ENCODE measurements at places on chromosomes 5 and 9. TPM values are rescaled to one million over a fixed set of nuclear protein-coding genes. Genes with fewer than 3 reads are reported as not detected.

DNA sequence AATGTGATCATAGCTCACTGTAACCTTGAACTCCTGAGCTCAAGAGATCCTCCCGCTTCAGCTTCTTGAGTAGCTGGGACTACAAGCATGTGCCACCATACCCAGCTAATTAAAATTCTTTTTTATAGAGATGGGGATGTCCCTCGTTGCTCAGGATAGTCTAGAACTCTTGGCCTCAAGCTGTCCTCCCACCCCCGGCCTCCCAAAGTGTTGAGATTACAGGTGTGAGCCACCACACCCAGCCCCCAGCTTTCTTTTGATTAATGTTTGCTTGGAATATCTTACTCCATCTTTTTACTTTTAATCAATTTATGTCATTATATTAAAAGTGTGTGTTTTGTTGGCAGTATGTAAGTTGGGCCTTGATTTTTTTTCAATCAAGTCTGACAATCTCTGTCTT, 59.4 kb upstream of the EXOC3 start:
- no peak for DNase-seq

DNA sequence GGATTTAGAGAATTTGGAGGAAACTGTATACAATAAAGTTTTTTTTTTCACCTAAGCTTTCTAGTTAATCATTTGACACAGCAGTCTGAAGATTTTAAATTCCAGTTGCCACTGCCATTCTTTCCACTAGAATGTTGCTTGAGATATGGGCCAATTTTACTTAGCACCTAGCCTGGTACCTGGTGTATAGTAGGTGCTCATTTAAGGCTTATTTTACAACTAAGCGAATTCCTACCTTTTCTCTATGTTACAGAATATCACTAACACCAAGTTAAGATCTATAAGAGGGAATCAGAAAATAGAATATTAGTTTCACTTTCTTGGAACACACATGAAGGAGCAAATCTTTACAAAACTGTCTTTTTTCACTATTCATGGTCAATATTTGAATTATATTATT, 3.2 kb upstream of the DDX4 start:
- DNase-seq = no peak

DNA sequence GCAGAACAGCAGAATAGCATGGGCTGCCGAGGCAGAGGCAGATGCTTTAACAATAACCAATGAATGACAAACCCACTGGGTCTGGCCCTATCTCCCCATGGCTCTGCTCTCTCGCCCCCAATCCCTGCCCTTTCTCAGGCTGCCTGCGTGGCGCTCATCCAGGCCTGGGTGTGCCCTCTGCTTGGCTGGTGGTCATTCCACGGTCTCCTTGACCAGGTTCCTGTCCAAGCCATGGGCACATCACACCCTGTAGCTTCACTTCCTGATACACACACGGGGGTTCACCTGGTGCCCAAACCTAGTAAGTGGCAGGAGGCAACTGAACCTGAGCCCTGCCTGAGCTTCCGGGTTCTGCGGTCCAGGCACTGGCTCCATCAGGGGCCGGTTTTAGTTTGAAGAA, 87.6 kb downstream of the DAP start:
- no peak for DNase-seq

DNA sequence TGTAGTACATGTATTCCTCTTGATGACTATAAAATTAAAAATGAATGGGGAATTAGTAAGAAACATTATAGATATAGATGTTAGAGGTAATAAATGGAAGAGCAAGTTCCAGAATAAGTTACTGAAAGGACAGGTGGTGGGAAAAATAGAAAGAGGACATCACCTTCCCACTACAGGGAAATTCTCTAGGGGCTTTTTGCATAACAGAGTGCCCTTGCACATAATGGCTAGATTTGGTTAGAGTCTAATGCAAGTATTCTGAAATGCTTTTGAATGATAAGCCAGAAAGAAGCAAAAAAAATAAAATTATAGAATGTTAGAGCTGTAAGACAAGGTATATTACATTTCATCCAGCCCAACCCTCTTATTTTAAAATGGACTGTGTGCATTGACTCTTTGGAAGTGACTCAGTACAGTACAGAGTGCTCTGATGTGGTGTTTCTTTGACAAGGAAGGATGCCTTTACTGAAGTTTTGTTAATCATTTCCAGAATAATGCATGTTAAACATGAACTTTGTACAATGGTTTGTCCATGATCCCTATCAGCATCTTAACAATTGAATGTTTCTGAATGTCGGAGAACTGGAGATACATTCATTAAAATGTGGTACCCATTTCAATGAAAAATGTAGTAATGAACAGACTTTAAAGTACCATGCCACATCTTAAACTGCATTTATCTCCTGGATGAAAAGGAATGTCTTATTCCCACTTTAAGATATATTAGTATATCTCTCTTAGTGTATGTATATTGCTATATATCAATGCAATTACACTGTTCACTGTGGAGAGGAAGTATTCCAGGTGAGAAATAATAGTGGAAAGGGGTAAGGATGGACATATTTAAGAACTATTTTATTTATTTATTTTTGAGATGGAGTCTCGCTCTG, 391.1 kb downstream of the ADGRV1 start:
- no peak for DNase-seq

- DNase-seq = no peak
These were observed 65.7 kb upstream of the C6 start for GRCh38 chr5:41279040-41279439.

DNA sequence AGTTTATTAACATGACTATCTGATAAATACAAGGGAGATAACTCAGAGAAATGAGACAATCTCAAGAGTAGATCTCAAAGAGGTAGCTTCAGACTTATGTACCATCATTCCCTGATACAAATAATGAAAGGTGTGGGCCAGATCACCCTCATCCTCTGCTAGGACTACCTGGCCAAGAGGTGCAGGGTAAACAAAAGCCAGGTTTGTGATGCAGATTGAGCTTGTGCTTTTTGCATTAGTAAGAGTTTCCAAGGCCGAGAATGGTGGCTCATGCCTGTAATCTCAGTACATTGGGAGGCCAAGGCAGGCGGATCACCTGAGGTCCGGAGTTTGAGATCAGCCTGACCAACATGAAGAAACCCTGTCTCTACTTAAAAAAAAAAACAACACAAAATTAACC, 8.9 kb upstream of the SPIN1 start:
- no peak for DNase-seq

DNA sequence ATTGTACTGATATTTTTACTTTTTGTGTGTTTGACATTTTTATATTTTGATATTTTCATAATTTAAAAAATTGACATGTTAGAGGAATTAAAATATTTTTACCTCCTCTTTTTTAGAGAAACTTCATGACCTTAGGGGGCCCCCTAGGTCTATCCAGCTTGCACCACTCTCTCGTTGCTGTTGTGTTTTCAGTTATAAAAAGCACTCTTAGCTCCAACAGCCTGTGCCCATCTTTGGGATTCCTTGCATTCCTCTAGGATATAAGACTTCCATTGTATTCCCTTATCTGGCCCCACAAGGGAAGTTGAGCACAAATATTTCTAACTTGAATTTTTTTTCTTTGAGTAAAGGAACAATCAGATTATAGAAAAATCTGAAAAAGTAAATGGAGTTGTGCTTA, 245.3 kb downstream of the SH3GL2 start:
- no peak for DNase-seq

- DNase-seq = no peak
These were observed 15.4 kb downstream of the CCL28 start for GRCh38 chr5:43396762-43397304.

GRCh38 chr5:62608529-62609511, 30.2 kb downstream of the LRRC70 start:
- no peak for DNase-seq

GRCh38 chr5:145660897-145661640, 174.1 kb downstream of the PRELID2 start:
- DNase-seq = no peak

- no peak for DNase-seq
These were observed 29.5 kb downstream of the SURF6 start for GRCh38 chr9:133306242-133307204.

SNAPC4 gene
- total RNA-seq = 4.4 TPM

SHLD3 gene
- total RNA-seq = 9.9 TPM

BTNL8 gene
- total RNA-seq = not detected

ZNF454 gene
- total RNA-seq = 10.6 TPM

NME5 gene
- total RNA-seq = 6.7 TPM

Measured in urinary bladder (tissue), 4 donors.